ENCODE measurements at places on chromosomes 12 and 14.
A peak's percentile ranks its signal among the peaks of the same experiment; 100 is the strongest.

DNA sequence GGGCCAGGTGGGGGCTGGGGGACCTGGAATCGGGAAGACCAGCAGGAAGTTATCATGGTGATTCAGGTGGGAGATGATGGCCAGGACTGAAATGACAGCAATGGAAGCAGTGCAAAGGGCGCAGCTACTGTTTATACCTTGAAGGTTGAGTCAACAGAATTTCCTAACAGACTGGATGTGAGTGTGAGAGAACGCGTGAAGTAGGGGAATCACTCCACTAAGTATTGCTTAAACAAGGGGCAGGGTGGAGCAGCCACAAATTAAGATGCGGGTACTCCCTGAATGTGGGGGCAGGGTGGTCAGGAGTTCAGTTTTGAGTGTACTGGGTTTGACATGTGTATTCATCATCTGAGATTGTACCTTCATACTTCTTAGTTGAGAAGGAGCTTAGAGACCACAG, 45.1 kb downstream of the MYF5 start:
- no peak for DNase-seq

- no peak for DNase-seq
Observed at GRCh38 chr12:61798778-61799177, 461.4 kb upstream of the USP15 start.

- DNase-seq: peak; percentile 11
Observed at GRCh38 chr12:16112612-16113560, 164.6 kb downstream of the SLC15A5 start.

DNA sequence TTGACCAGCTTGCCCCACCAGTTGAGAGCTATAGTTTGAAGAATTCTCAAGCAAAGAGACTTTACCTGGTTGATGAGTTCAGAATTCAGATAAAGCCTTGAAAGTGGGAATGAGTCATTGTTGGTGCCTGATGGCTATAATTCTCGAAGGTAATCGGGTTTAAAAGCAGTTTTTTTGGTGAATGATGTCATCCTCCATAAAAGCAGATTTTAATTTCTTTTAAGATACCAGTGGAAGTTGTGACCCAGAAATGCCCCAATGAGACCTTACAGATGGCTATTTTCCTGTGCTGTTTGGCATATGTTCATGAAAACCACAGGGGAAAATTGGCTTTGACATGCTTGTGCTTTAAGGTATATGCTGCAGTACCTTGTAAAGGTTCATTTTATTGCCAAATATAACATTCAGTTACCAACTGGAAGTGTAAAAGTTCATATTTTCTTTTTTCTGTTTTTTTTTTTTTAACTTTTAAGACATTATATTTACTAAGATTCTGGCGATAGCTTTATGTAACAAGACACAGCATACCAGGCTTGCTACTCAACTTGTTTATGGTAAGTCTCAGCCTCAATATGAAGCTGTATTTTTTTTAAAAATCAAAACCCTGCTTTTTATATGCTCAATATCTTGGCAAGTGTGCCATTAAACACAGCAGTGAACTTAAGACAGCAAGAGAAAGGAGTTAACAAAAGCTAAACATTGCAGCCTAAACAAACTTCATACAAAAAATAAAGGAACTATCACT, 119.3 kb downstream of the LMNTD1 start:
- peak; percentile 22 for DNase-seq

DNA sequence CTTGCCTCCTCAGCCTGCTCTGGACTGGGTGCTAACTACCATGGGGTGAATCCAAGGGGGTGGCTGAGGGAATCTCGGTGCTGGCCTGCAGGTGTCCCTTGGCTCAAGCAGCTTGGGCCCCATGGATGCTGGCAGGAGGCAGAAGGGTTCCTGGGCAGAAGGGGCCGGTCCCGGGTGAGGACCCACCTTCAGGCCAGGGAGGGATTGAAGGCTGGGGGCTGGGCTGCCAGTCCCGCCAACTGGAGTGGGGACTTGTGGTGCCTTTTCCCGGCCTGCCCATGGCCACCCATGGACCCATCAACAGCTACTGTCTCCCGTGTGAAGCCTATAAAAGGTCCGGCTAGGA, 550.1 kb downstream of the SLC6A15 start:
- DNase-seq: no peak

- peak; percentile 33 for DNase-seq
Observed at GRCh38 chr14:71686677-71687076, 245.6 kb upstream of the RGS6 start.

- DNase-seq: no peak
Observed at GRCh38 chr12:24088751-24089509, 139.5 kb upstream of the SOX5 start.

GRCh38 chr12:79643821-79644220, 46.9 kb downstream of the PAWR start:
- no peak for DNase-seq

DNA sequence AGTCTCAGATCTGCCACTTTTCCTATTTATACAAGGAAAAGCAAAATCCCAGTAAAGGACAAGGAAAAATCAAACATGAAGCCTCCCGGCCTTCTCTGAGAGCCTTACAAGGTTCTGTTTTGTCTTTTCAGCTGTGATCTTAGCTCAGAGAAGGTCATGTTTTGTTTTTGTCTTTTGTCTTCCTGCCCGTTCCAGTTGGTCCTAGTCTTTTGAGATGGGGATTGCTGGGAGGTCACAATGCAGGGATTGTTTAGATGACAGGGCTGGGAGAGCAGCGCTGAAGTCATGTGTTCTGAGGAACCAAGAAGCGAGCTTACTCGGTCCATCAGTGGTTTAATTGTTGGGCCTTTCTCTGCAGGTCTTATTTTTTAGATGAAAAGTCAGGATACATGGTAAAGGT, 6.0 kb downstream of the PLEKHH1 start:
- DNase-seq: no peak

- no peak for DNase-seq
Observed at GRCh38 chr12:34607520-34608195, 585.4 kb downstream of the ALG10 start.

DNA sequence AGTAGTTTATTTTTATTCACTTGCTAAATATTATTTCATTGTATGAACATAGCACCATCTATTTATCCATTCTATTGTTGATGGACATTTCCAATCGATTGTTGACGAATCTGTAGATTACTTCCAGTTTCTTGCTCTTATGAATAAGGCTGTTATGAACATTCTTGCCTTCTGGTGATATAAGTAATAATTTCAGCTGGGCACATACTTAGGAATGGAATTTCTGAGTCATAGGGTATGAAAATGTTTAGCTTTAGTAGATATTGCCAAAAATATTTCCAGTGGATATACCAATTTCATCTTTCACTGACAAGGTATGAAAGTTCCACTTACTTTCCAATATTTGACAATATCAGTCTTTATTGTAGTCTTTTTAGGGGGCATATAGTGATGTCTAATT, 468.5 kb downstream of the ETNK1 start:
- DNase-seq: no peak

DNA sequence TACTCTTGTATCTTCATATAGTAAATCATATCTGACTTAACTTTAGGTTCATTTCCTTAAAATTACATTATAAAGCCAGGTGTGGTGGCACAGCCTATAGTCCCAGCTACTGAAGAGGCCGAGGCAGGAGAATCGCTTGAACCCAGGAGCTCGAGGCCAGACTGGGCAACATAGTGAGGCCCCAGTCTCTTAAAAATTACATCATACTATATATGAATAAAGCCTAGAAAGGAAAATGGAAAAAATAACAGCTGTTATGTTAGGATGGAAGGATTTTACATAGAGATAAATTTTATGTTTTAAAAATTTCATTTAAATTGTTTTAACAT, 4.2 kb downstream of the HECTD1 start:
- DNase-seq: no peak

DNA sequence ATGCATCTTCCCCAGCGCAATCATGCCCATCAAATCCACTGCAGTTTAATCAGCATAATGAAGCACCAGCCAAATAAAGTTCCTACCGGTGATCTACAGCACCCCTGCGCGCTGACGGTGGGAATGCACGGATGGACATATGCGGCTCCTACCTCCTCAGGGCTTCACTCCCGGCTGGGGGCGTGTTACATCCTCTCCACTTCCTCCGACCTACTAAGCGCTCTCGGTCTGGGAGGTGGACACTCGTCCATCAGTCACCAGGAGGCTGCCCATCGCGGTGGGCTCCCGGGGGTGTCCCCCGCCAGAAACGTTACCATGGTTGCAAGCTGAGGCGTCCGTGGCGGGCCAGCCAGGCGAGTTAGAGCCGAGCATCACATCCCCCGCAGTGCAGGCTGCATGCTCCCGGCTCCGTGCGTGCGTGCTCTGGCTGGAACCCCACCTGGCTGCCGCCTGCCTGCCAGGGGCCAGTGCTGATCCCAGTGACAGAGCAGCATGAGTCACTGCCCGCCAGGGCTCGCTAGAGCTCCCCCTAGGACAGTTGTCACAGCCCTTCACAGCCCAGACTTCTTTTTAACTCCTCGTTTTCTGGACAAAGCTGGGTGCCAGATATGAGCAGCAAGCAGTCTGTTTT, 73.0 kb downstream of the CIT start:
- peak; percentile 80 for DNase-seq

GRCh38 chr12:105775343-105775742, 363.4 kb downstream of the NUAK1 start:
- peak; percentile 73 for DNase-seq

GRCh38 chr12:28645891-28646290, 455.6 kb downstream of the CCDC91 start:
- no peak for DNase-seq

GRCh38 chr14:93055651-93056115, 60.0 kb downstream of the ITPK1 start:
- no peak for DNase-seq

- DNase-seq: no peak
Observed at GRCh38 chr12:83378186-83378727, 691.6 kb downstream of the TMTC2 start.

DNA sequence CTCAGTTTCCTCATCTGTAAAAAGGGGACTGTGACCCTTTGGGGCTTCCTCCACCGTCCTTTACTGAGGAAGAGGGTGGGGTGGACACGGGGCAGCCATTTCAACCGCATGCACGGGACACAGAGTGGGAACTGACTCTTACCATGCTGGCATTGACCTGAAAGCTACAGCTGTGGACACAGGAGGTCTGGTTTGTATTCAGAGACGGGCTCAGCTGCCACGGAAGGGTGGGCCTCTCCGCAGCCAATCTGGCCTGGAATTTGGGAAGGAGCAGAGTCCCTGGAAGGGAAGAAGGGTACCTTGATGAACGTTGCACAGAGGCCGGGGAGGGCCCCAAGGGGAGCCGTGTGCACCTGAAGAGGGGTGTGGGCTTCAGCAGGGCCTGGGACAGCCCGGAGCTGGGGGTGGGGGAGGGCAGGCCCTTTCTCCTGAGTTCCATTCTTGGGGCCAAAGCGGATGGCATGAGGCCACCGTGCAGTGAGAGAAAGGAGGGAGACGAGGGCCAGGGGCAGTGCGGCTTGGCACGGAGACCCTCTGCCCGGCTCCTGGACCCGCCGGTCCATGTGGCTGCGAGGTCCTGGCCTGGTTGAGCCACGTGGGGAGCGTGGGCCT, 14.5 kb downstream of the TNFAIP2 start:
- no peak for DNase-seq

- no peak for DNase-seq
Observed at GRCh38 chr14:22151121-22151520, 437.9 kb downstream of the DAD1 start.

GRCh38 chr12:87082756-87083155, 826.6 kb upstream of the MGAT4C start:
- peak; percentile 22 for DNase-seq

GRCh38 chr12:128259556-128260070, 7.4 kb upstream of the TMEM132C start:
- peak; percentile 52 for DNase-seq

- no peak for DNase-seq
Observed at GRCh38 chr12:118493962-118494361, 117.6 kb downstream of the SUDS3 start.

GRCh38 chr12:33115716-33116115, 219.1 kb upstream of the PKP2 start:
- DNase-seq: no peak

- DNase-seq: no peak
Observed at GRCh38 chr14:82520765-82521164, 987.1 kb upstream of the SEL1L start.
